ENCODE measurements at places on chromosomes 5 and 9.
A peak's percentile ranks its signal among the peaks of the same experiment; 100 is the strongest.

DNA sequence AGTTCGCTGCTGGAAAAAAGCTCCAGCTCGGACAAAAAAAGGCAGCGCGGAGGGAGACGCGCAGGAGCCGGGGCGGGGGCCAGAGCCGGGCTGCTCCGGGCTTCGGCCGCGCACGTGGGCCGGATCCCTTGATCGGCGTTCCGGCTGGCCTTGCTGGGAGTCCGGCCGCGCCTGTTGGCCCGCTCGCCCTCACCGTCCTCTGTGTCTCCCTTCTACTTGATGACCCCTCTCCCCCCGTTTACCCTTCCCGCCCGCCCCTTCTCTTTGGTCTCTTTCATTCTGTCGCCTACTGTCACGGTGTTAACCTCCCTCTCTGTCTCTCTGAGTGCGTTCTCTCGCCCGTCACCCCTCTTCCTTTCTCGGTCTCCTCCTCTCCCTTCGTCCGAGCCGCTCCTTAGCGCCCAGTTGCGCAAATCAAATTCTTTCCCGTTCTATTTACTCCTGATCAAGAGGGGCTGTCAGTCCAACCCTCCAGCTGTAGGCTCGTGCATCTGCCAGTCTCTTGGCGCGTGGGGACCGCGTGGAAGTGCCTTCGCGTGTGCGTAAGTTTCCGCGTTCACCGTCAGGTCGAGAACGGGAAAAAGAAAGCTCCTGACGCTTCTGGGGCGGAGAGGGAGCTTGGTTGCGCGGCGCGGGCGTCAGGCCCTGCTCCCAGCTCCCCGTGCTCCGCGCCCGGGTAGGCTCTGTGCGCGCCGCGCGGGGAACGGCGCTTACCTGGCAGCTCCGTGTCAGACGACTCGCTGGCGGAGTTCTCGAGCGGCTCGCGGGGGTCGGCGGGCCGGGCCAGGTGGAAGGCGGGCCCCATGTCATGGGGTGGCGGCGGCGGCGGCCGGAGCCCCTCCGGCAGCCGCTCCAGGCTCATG lies 798 bp downstream of the PITX1 start:
- no peak for DNase-seq

DNA sequence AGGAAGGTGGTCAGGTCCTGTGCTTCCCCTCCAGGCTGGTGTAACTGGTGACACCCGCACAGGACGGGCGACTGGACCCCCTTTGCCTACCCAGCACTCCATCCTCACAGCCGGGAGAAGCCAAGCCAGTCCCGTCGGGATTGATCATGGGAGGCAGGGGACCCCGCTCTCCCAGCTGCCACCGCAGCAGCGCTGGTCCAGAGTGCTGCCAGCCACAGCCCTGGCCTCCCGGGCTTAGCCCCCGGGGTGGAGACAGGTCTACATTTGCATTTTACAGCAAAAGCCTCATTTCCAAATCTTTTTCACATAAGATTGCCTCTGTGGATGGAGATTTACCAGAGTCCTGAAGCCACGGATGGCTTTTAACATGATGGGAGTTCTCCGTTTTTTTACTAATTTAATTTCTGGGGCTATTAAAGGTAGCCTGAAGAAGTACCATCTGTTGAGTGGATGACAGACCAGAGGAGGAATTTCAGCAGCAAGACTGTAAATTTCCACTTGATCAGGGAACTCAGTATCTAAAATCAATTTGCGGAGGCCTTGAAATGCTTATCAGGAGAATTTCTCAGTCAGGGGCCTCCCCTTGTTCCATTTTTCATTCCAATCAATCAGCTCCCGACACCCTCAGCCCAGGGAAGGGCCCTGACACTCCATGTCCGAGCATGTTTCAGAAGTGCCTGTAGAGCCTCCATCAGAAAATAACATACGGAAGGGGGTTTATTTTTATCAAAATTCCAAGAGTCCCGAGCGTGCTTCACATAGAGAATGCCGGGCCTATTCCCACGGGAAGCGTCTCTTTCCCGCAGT lies 80.6 kb downstream of the OLFM1 start:
- DNase-seq = peak; percentile 25

DNA sequence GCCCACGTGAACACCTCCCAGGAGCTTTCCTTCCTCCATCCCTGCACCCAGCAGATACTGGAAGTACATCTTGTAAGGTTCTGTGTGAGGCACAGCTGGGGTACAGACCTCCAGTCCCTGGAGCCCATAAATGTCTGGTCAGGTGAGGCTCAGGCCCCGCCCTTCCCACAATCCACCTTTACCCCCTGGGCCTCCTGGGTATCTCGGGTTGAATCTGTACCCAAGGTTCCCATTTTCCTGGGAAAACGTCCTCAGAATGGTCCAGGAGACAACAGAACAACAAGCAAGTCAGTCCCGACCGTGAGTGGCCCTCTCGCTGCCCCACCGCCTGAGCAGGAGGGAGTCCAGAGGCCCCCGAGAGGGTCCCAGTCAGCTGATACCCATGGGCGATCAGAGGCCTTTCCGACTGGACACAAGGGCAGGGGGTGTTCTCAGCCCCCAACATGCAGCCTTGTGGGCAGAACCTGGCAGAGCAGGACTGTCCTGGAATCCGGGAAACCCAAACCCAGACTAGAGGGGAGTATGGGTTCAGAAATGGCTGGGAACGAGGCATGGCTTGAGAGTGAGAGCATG lies 4.3 kb downstream of the SPATA31E1 start:
- DNase-seq = no peak

- DNase-seq = peak; percentile 88
These were observed 568.1 kb upstream of the WWC1 start for GRCh38 chr5:167723254-167723871.

DNA sequence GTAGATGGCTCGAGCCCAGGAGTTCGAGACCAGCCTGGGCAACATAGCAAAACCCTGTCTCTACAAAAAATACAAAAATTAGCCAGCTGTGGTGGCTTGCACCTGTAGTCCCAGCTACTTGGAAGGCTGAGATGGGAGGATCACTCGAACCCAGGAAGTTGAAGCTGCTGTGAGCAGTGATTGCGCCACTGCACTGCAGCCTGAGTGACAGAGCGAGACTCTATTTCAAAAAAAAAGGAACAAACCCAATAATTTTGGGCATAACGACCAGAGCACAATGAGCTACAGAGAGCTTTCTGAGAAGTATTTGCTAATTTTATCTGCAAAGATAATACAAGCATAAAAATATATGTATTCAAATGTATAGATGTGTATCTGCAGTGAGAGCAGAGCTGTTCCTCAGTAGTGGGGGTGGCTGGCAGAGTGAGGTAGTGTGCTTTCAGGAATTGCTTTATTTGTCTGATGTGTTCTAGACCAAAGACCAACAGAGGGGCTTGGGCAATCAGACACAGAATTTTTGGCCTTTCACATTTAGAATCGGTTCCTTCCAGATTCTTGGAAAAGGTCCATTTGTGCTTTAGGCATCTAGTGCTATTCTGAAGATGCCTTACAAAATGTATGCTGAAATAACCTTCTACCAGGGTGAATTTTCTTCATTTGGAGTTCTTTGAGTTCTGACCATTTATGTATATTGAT lies 5.2 kb downstream of the DOCK8 start:
- DNase-seq = no peak

DNA sequence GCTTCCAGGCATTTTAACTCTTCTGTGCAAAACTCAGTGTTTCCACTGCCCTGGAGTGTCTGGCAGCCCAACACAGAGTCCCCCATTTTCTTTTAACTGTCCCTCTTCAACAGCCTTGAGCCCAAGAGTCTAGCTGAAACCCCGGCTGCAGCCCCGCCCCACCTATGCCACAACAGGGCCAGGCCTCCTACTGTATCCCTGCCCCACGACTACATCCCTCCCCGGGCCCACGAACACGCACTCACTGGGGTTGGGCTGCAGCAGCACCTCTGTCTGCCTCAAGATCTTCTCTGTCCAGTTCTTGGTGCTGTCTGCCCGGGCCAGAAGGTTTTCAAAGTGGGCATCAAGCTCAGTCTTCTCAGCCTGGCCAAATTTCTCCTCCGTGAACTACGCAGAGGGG lies 6.1 kb downstream of the SH3GLB2 start:
- no peak for DNase-seq

DNA sequence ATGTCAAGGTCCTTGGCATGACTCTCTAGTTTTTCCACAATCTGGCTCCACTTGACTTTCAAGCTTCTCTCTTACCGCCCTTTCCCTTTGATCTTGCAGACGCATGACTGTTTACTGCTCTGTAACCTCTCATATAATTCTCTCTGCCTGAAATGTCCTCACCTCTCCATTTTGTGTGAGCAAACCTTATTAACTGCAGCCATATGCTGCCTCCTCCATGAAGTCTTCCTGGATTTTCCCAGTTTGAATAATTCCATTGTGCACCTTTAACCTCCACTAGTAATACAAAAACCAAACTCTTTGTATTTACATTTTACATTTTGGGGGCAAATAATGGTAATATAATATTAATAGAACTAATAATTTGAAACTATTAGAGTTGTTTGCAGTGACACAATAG lies 9.5 kb upstream of the C9orf72 start:
- no peak for DNase-seq

DNA sequence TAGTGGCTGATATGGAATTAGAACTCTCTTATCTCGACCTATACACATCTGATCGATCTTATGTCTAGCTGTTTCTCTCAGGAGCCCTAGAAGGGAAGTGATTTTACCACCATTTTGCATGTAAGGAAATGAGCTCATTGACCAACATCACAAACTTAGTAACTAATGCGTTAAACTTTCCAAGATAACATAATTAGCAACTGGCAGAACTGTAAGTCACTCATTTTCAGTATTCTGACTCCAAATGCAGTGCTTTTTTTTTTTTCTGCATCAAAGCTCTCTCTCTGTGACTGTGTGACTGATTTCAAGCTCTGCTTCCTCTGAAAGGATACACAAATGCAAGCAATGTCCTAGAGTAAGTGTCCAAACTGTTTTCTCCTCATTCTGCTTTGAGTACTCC lies 68.1 kb upstream of the FBXL7 start:
- DNase-seq = no peak

DNA sequence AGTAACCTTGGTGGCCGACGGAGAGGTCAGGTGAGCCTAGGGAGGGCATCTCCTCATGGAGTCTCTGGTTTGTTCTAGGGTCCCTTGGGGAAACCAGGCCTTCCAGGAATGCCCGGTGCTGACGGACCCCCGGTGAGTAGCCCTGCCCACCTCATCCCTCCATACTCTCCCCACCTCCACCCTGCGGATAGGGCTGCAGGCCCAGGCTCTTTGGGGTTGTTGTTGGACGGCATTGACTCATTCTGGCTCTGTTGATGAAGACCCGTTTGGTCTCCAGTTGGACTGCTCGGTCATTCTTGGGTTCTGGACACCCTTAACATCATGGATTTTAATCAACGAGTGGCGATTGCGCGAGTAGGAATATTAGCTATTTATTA lies 112.3 kb upstream of the FCN2 start:
- DNase-seq = no peak

DNA sequence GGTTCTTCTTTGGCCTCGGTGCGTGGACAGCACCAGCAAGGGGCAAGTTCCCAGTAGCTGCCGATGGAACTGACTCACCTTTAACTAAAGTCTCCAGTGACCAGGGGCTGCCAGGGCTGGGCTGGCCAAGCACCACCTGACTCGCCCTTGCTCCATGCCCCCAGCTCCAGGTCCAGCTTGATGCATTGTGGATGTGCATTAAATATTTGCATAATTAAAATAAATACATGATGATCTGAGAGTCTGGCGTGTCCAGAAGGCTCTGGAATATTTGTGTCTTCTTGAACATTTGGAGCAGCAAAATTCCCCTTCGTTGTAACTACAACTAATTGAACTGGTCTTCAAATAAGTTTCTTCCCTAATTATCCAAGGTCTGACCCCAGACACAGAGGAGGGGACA lies 9.5 kb upstream of the PRDM12 start:
- no peak for DNase-seq

DNA sequence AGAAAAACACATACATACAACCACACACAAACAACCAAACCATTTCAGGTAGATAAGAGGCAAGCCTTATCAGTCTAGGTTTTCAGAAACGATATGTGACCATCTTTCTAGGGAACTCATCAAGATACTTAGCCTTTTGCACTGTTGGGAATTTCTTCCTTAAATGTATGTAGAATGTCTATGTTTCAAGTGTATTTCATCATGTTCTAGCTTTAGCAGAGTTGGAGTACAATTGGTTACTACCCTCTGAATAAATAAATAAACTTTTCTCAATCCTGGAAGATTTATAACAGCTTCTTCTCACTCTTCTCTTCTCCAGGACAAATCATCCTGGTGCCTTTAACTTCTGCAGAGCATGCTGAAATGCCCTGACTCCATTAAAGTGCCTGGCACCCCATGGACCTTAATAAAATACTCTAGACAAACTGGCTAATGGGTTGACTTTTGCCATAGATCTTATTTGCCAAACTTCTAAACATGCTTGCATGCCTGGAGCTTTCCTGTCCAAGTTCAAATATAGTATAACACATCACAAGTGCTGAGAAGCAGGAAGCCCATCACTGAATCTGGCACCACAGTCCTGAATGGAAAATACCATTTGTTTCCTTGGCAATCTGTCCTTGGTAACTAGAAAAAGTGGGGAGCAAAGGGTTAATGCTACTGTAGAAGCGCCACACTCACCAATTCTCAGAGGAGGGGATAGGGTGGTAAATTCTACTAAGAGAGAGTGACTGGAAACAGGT lies 33.1 kb upstream of the ZNF462 start:
- DNase-seq = no peak

DNA sequence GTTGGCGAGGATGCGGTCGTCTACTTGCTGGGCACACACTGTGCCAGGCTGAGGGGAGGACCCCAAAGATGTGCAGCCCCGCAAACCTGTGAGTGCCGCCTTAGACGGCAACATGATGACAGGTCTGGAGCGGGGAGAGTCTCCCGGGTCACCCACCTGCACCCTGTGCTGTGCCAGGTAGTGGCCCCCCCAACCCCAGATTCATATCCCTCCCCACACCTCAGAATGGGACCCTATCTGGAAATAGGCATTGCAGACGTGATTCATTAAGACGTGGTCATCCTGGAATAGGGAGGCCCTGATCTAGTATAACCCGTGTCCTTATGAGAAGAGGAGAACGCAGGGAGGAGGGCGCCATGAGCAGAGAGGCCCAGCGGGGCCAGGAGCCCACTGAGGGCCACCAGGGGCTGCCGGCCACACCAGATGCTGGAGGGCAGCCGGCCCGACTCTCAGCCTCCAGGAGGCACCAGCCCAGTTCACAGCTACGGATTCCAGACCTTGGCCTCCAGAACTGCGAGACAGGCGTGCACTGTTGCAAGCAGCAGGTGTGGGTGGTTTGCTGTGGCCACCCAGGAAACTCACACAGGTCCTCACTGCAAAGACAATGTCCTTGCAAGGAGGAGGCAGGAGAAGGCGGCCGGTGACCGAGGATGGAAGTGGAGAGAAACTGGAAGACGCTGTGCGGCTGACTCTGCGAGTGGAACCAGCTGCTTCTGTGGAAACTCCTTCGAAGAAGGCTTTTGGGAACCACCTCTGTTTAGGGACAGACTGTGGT lies 131.9 kb upstream of the LPCAT1 start:
- no peak for DNase-seq

Measured in cerebellar cortex (tissue), 1 donor.